ENCODE measurements at places on chromosomes 16 and 17.

DNA sequence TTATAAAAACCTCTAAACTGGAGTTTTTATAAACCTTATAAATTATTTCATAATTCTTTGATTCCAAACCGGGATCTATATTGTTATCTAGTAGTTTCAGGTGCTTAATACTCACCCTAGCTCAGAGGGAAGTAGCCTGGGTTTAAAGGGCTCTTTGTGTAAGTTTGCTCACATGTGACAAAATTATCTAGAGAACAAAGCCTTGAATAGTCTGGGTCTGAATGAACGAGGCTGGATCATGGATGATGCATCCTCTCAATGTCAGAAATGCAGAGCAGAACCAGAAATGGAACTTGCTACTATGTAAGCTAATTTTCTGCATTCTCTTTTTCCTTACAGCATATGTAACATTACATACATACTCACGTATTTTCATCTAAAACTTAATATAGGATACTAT, 103.9 kb upstream of the NETO2 start:
- DNase-seq, result no peak

- no peak for DNase-seq
These were observed 18.4 kb downstream of the TBX4 start for GRCh38 chr17:61470530-61471136.

DNA sequence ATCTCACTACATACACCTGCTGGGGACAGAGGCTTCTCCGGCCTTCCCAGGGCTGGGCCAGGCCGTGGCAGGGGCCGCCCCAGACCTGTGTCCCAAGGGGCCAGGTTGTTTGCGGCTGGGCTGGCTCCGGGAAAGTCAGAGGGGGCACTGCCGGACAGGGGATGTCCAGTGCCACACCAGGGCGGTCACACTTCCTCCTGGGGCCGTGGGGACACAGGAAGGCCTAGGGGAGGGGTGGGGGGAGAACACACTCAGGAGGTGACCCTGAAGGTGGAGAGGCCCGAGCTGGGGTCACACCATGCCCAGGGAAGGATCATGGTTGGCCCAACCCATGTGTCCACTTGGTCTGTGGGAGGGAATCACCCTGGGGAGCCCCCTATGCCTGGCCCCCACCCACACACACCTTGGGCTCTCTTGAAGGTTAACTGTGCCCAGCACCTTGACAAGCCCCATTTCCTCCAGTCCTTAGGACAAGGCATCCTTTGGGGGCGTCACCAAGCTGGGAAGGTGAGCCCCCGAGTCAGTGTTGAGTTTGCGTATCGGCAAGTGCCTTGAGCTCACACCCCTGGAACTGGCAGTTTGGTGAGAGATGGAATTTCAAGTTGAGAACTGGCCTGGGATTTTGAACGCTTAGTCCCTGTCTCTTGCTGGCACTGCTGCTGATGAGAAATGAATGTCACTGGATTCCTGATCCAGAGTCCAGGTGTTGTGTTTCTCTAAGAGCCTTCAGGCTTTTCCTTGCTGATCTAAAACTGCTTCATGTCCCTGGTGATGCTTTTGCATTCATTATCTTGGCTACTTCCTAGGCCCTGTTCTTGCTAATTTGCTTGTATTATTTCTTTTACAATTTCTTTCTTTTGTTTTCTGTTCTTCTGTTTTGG, 7.7 kb upstream of the ACTG1 start:
- DNase-seq, result no peak

- DNase-seq, result no peak
These were observed 57.1 kb upstream of the ANKFN1 start for GRCh38 chr17:56096026-56096810.

DNA sequence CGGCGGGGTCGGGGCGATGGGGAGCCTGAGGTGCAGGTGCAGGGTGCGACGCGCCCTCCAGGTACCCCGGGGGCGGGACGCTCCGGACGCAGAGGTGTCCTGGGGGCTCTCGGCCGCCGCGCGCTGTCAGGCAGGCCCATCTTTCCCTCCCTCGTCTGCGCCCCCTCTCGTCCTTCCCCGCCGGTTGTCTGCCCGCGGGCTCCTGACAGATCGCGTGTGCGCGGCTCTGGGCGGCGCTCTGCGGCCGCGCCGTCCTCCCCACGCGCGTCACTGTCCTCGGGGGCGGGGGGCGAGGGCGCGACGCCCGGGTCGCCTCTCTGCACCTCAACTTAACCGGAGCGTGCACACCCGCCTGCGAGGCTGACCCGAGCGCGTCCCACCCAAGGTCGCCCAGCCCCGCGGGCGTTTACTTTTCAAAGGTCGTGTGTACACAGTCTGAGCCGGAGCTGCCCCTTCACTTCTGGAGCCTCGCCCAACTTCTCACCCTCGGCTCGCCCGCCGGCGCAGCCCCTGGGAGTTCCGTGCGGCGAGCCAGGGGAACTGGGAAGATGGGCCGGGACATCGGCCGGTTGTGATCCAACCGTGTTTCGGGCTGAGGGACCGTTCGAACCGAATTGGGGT, 512 bp downstream of the AKAP1 start:
- peak; percentile 32 for DNase-seq

DNA sequence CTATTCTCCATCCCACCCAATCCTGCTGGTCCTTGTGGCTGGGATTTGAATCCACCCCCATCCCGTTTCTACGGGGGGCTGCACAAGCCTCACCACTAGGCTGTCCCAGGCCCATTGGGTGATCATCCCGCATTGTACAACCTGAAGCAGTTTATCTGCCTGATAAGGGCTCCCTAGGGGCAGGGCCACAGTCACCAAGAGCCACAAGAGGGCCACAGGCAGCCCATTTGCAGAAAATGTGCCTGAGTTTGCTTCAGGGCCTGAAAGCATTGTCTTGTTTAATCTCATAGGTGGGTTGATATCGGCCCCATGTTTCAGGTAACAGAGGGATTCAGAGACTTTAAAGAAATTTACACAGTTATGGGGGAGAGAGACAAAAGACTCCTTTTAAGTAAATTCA, 245.0 kb downstream of the CPPED1 start:
- no peak for DNase-seq

GRCh38 chr17:17975436-17975835, 2.8 kb downstream of the DRC3 start:
- DNase-seq, result no peak

DNA sequence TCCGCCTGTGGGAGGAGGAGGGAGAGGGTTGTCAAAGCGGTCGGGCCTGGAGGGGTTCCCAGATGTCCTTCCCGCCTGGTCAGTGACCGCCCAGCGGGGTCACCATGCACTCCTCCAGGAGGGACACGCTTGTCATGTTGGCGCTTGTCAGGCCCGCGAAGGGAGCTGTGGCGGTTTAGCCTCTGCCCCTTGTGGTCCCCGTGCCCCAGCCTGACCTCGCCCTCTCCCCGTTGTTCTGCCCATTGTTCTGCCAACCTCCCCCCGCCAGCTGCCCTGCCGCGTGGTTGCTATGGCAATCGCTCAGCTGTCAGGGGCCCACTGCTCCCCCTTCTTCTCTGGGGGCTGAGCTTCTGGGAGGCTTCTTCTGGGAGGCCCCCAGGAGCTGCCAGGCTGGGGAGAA, 146.4 kb upstream of the CIBAR2 start:
- no peak for DNase-seq
